SK-N-SH treated with all-trans-retinoic acid at 6 μM for 48 hours (cell line): ENCODE measurements at places on chromosomes 5 and 9.

GRCh38 chr9:124934290-124934689, 6.6 kb downstream of the GOLGA1 start:
- ATAC-seq = peak; percentile 71

GRCh38 chr9:106970219-106970975, 107.4 kb downstream of the ZNF462 start:
- ATAC-seq = no peak

- ATAC-seq = no peak
Observed at GRCh38 chr5:43316421-43316820, 3.2 kb upstream of the HMGCS1 start.

GRCh38 chr5:133821311-133821741, 147.1 kb downstream of the C5orf15 start:
- no peak for ATAC-seq

DNA sequence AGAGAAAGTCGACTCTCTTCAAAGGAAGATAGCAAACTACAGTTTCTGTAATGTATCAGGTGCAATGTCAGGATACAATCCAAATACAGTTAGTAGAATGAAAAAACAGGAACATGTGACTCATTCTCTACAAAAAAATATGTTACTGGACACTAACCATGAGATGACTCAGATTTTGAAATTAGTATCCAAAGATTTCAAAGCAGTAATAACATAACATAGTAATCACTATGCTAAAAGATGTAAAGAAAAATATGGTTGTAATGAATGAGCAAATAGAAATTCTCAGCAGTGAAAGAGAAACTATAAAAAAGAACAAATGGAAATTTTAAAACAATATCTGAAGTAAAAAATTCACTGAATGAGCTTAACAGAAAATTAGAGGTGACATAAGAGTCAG, 42.3 kb downstream of the SHOC1 start:
- no peak for ATAC-seq

- ATAC-seq = peak; percentile 88
Observed at GRCh38 chr9:97386733-97387503, 25.0 kb upstream of the TDRD7 start.

GRCh38 chr9:95074632-95075031, 242.9 kb downstream of the FANCC start:
- ATAC-seq = no peak

DNA sequence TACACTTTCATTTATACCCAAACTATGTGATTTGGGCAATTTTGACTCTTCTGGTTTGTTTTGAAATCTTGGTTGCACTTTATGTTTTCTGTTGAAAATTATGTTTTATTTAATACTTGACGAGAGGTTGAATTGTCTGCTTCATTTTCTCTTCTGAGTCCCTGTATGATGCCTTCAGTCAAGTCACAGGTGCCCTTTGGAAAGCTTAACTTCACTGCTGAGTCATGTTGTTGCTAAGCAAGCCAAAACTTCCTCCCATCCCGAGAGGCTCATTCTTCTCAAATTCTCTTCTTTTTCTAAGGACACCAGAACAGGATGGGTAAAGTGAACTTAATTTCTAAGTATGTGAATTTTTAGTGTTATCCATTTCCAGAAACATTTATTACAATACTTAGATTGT, 455.3 kb upstream of the PTGER4 start:
- no peak for ATAC-seq

GRCh38 chr9:107137495-107138202, 145.4 kb upstream of the RAD23B start:
- ATAC-seq = peak; percentile 77
